Astrocyte of the cerebellum (primary cell): ENCODE measurements at places on chromosomes 7 and 10.

DNA sequence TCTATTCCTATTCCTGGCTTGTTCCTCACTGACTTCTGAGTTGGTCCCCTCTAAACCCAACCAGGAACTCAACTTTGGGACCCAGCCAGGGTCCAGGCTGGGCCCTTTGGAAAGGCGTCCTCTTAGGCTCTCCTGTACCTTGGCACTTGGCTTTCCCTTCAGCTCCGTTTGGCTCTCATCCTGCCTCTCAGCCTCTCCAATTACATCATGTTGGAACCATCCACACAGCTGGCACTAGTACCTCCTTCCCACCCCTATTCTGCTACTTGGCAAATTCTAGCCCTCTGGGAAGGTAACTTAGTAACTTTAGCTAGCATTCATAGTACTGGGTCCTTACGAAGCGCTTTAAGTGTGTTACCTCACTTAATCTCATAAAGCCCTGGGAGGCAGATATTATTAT is 205.3 kb upstream of the HABP2 start:
- DNase-seq = no peak

DNA sequence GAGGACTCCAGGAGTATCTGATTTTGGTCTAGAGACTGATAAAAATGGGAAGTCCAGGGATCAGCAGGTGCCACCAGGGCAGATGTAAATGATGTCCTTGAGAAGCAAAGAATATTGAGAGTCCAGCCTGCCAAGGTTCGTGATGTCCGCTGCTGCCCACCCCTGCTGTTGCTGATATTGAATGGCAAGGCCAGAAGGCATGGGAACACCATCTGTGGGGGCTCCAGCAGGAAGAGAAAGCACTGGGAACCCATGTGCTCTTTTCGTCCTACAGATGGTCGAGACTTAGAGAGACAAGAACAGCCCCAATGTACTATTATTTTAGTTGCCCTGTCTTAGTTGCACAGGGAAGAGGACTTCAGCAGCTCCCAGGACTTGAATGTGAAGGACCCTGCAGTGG is 363.9 kb downstream of the GALNT17 start:
- DNase-seq = no peak

DNA sequence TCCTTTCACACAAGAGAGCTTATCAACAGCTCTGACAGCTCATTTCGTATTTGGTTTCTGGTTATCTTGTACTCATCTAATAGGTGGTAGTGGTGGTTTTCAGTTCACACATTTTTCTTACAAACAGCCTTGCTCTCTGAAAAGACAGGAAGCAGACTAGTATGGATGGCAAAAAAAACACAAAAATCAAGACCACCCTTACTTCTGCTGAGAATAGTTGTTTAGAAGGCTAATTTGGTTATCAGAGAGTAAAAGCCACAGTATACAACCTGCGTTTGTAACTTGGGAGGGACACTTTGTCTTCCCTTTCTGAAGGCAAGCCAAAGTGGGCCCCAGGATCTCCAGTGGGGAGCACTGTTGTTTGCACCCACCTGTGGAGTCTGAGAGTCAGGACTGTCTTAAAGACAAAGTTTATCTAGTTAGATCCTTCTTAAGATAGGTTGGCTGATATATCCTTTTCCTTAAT is 68.0 kb downstream of the PIP4K2A start:
- no peak for DNase-seq

GRCh38 chr7:36055207-36055606 is 97.8 kb upstream of the EEPD1 start:
- no peak for DNase-seq

DNA sequence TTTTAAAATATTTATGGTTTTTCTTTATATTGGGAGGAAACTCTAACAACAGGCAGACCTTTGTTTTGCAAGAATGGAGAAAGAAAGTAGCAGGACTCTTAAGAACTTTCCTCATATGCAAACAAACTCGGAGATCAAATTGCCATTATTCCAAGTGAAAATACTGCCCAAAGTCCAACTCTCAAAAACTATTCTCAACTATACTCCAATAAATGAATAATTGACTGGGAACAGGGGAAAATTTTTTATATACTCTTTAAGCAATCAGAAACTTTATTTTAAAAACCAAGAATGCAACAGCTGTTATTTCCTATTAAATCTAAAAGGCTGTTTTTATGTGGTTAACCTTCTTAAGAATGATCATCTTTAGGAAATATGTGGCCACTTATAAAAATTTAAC is 101.9 kb downstream of the COL28A1 start:
- no peak for DNase-seq

GRCh38 chr7:1781369-1781768 is 111.3 kb downstream of the ELFN1 start:
- no peak for DNase-seq

DNA sequence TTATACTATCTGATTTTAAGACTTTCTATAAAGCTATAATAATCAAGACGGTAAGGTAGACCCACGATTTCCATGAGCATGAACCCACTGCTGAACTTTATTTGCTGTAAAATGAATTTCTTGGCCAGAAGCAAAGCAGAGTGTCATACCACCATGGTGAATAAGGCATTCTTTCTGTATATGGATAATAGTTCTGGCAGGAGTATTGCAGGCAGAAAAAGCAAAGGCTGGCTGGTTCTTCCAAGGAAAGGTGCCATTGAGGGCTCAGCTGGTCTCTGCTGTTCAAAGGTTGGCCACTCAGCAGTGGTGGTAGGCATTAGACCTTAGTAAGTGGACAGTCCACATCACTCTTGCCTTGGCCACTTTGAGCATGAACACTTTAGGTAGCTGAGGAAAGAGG is 104.1 kb upstream of the KCNMA1 start:
- no peak for DNase-seq

DNA sequence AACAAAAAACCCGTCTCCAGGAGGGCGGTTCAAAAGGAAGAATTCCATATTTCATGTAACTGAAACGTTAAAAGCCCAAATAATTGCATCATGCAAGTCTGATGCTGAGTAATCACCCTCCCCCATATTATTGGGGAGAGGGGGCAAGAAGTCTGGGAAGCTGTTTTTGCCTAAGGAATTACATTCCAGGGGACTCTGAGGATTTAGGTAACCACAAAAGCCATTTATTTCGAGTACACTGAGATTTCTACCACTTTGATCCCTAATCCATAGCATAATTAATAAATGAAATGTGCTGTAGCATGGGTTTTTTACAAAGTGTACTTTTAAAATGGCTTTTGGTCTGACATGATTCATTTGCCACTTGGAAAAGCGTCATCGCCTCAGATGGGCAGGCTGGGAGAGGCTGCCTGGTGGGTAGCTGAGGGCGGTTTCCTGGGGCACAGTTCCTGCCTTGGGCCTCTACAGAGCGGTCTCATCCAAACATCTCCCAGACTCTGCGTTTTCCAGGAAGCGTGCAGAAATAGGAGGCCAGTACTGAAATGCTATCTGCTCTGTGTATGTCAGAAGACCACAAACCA is 106.5 kb downstream of the TCF7L2 start:
- DNase-seq = peak; percentile 41

DNA sequence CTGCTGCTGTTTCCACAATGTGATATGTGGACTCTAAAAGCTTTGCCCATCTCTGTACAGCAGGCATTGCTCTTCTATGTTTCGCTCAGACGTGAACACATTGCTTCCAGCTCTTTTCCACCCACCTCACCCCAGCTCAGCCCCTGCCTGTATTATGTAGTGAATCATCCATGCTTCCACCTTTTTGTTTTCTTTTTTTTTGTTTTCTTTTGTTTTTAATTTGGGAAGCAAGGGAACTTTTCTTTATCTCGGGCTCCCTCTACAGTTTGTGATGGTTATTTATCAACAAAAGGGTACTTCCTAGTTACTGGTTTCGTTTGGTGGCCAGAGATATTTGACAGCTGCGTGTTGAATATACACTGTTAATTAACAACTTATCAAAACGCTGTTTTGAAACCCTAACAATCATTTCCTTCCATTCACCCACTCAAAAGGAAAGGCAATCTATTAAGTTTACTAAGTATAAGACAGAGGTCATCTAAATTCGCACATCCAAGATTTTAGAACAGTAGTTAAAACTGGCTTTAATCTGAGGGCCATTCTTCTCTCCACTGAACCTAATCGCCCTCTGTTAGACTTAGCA is 127.9 kb upstream of the STK17A start:
- peak; percentile 41 for DNase-seq

- no peak for DNase-seq
These were observed 734.1 kb downstream of the KCNMA1 start for GRCh38 chr10:76903387-76903945.

DNA sequence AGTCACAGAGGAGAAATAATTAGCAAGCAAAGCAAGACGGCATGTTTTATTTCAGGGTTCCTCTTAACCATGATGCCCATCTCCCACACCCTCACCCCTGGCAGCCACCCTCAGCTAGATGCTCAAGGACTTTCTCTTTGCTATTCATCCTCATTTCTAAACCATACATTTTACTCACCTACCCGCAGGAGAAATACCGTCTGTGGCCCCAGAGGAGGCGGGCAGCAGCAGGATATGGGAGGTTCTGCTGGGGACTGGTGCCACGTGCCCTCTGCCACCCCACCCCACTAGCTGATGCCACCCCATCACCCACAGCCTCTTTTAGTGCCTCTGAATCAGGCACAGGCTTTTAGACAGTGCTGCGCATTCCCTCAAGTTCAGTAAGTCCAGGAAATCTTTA is 168.7 kb upstream of the ITGB1 start:
- DNase-seq = no peak

DNA sequence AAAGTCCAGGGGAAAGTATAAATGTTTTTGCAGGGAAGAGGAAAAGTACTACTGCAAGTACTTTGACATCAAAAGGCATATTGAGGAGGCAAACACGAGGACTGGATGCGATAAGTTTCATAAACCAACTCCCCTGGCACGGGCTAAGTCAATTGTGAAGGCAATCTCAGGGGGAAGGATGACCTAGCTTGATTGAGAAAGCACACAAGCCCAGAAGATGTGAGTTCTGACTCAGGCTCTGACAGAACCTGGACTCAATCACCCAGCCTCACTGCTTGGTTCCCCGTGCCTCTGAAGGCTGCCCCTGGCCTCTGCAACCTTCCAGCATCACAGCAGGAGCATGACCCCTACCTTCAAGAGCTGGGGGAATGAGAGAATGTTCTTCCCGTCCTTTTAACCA is 93.2 kb upstream of the ZNF438 start:
- DNase-seq = no peak

DNA sequence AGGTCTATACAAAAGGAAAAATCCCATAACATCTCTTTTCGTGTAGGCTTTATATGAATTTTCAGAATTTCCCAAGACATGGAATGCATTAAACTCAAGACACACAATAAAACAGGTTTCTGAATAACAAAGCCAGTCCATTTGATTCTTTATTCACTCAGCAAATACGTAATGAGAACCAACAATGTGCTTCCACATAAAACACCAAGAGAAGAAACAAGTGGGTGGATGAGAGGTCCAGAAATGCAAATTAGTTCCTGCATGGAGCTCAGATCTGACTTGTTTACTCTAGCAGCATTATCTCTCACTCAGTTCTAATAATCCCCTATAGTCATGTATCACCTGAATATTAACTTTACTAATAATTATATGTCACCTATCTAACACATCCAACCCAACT is 249.5 kb downstream of the LRRTM3 start:
- no peak for DNase-seq

- DNase-seq = no peak
These were observed 239.5 kb upstream of the DKK1 start for GRCh38 chr10:52074505-52075026.

GRCh38 chr10:43265799-43266721 is 805 bp downstream of the RASGEF1A start:
- DNase-seq = no peak
